ENCODE measurements at places on chromosomes 6 and 20.

DNA sequence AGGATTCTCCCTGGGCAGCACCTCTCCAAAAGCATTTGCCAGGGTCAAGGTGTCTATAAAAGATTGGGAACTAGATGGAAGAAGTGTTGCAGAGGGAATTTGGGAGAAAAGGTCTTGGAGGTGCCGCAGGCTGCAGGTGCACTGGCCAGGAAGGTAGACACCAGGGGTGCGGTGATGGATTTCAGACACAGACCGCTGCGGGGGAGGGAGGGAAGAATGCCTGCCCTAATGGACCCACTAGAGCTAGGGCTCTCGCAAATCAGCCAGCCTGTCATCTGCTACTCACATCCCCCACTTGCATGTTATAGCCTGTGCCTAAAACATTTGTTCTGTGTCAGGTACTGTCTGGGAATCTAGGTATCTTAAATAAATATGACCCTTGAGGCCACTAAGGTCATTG, 193.6 kb upstream of the SLC24A3 start:
- no peak for DNase-seq

DNA sequence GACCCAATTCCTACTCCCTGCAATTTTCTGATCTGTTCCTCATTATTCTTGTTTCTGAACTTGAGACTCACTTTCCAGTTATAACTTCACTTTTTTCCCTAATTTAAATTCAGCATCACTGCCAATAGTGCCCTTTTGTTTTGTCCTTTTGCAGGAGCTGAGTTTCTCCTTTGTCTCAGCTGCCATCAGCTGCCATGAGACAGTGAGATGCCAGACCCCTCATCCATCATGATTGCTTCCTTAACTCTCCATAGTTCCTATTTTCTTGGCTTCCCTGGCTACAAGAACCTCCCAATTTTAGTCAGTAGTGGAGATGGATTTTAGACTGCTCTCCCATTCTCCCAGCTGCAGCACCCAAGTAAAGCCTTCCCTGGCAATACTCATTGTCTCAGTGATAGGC, 518.1 kb downstream of the HDGFL1 start:
- no peak for DNase-seq

DNA sequence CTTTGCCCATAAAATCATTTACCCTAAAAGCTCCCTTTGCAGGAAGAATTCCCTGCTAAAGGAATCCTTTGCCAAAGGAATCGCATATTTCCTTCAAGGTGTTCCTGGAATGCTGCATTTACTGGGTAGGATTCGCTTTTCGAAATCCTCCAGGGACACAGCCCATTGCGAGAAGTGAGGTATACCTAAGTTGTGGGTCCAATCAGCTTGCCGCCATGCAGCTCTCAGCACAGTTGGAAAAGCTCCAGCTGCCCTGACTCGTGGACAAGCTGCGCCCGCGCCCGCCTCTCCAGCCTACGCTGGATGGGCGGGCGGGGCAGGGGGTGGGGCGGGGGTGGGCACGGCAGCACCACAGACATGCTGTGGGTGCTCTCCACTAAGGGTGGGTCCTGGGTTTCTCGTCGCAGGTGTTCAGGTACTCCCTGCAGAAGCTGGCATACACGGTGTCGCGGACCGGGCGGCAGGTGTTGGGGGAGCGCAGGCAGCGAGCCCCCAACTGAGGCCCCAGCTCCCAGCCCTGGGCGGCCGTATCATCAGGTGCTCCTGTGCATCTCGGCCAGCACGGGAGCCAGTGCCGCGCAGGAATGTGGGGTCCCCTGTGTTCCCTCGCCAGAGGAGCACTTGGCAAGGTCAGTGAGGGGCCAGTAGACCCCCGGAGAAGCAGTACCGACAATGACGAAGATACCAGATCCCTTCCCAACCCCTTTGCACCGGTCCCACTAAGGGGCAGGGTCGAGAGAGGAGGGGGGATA, 1.4 kb downstream of the NNAT start:
- DNase-seq = no peak

- DNase-seq = no peak
These were observed 119.9 kb downstream of the SULF2 start for GRCh38 chr20:47665221-47665991.

GRCh38 chr6:166514196-166514595, 72.3 kb downstream of the RAMACL start:
- DNase-seq = no peak

- no peak for DNase-seq
These were observed 46.2 kb upstream of the RNF144B start for GRCh38 chr6:18340781-18341551.

DNA sequence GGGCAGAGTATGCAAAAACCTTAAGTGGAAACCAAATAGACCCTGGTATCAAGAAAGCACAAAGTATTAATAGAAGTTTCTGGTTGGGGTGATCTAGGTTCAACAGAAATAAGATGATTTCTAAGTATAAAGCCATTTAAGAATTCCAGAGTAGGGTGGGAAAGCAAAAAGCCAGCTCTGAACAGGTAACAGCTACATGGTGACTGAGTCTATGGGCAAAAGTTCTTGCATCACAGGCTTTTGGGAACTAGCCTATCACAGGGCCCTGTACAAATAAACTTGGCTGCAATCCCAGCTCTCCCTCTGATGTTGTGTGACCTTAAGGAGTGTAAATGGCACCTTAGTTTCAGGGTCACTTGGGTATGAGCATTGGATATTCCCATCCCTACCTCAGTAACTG, 5.5 kb downstream of the TCF19 start:
- DNase-seq = no peak

GRCh38 chr6:91865889-91866288, 1279.0 kb upstream of the MAP3K7 start:
- DNase-seq = no peak

- no peak for DNase-seq
These were observed 191.9 kb downstream of the ISM1 start for GRCh38 chr20:13412806-13413445.

DNA sequence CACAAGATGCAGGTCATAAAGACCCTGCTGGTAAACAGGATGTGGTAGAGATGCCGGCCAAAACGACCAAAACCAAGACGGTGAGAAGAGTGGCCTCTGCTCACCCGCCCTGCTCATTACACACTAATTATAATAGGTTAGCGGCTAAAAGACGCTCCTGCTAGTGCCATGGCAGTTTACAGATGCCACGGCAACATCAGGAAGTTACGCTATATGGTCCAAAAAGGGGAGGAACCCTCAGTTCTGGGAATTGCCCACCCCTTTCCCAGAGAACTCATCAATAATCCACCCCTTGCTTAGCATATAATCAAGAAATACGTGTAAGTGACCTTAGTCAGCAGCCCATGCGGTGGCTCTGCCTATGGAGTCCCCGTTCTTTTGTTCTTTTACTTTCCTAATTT, 17.6 kb downstream of the BHLHE23 start:
- no peak for DNase-seq

DNA sequence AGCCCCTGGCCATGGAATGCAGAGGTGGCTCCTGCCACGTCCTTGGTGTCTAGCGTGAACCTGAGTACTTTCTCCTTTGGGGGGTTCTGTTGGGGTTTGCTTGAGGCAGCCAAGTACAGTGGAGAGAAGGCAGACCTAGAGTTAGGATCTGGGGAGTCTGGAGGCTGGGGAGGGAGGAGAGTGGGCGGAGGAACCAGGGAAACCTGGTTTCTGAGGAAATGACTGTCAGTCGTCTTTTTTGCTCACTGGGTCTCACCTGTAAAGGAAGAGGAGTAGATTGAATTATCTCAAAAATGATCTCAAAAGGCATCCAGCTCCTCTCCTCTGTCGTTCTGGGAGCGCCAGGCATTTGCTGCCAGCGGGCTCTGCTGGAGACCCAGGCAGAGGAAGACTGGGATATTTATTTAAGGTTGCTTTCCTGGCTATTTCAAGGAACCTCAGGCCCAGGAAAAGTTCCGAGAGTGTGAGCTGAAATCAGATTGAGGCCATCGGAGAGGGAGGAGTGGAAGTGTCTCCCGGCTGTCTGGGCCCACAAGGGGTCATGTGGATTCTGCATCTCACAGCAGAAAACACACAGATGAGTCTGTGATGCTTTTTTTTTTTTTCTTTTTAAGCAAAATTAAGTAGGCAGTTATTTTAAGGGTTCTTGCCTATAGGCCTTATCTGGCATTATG, 16.1 kb downstream of the EPB41L1 start:
- no peak for DNase-seq

DNA sequence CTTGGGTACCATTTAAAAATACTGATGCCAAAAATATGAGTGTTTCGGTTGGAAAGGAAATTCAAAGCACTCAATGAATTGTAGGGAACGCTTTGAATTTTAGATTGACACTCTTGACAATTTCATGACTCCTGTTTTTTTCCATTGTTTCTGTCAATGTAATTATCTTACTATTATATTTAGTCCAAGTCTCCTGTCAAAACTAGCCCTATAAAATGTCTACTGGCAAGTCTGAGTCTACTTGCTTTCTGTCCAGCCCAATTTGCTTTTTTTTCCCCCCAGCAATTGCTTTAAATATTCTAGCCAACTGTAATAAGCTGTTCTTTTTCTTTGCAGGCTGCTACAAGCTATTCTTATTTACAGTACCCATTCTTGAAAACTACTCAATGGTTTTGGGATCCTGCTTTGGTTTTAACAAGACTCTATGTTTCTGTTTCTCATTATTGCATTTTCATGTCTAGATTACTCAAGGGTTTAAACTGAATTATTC, 1103.9 kb upstream of the GJE1 start:
- DNase-seq = no peak

- DNase-seq = no peak
These were observed 268.3 kb upstream of the TAB2 start for GRCh38 chr6:149049230-149049629.

DNA sequence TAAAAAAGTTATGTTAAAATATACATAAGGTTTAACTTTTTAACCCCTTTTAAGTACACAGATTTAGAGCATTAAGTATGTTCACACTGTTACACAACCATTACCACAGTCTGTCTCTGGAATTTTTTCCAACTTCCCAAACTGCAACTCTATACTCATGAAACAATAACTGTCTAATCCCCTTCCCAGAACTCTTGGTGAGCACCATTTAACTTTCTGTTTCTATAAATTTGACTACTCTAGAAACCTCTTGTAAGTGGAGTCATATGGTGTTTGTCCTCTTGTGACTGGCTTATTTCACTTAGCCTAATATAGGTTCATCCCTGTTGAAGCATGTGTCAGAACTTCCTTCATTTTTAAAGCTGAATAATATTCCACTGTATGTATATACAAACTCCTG, 98.1 kb downstream of the MAP3K7 start:
- DNase-seq = no peak

Data from GF-D8 (cell line).